ENCODE measurements at places on chromosomes 5 and 9.

DNA sequence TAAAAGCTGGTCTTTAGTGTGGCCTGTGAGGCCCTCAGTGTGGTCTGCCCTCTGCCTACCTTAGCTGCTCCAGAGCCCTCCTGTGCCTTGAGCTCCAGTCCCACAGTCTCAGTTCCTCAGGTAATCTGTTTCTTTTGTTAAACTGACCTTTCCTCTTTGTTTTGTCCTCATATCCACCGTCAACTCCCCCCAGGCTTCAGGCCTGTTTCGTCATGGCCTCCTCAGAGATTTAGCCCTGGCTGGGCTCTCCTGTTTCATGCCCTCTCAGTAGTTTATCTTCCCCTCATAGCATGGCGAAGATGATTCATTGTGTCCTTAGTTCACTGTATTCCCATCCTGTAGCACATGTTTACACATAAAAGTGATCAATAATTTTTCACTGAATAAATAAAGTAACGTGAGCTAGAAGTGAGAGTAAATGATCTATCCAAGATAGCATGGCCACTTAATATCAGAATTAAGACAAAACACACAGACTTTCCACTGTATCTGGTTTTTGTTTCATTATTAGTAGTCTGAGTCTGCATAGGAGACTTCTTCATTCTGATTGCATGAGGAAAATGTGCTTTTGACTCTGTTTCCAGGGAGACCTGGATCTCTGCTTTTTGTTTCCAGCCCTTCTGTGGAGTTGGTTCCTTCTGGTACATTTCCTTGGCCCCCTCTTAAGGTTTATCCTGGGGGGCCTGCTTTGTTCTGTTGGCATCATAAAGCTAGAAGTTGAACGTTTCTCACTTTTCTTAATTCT lies 70.5 kb downstream of the SNX24 start:
- H3K4me3 ChIP-seq: peak overlapping the region; percentile 21
- no peak for DNase-seq
- H3K27me3 ChIP-seq: no peaks in the 10 kb centered on the region
- peak overlapping the region; percentile 38 for H3K27ac ChIP-seq
- peaks cover 8% of the 10 kb centered on the region for H3K4me1 ChIP-seq

DNA sequence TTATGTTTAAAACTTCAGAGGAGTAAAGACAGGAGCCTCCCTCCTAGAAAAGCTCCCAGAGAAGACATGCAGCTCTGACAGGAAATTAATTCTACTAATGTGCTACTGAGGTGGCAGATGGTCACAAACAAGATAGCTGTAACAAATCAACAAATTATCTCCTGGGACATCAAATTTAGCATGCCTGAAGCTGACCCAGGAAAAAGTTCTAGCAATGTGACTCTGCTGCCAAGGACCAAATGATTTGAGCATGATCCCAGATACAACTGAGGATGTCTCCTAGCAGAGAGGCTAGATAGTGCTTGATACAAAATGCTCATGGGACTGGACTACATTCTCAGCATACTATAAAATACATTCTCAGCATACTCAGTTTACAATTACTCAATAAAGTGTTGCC lies 413.5 kb upstream of the SMC2 start:
- H3K4me3 ChIP-seq: no peak overlapping the region
- no peaks in the 10 kb centered on the region for H3K27me3 ChIP-seq
- DNase-seq: no peak
- no peak overlapping the region for H3K27ac ChIP-seq

DNA sequence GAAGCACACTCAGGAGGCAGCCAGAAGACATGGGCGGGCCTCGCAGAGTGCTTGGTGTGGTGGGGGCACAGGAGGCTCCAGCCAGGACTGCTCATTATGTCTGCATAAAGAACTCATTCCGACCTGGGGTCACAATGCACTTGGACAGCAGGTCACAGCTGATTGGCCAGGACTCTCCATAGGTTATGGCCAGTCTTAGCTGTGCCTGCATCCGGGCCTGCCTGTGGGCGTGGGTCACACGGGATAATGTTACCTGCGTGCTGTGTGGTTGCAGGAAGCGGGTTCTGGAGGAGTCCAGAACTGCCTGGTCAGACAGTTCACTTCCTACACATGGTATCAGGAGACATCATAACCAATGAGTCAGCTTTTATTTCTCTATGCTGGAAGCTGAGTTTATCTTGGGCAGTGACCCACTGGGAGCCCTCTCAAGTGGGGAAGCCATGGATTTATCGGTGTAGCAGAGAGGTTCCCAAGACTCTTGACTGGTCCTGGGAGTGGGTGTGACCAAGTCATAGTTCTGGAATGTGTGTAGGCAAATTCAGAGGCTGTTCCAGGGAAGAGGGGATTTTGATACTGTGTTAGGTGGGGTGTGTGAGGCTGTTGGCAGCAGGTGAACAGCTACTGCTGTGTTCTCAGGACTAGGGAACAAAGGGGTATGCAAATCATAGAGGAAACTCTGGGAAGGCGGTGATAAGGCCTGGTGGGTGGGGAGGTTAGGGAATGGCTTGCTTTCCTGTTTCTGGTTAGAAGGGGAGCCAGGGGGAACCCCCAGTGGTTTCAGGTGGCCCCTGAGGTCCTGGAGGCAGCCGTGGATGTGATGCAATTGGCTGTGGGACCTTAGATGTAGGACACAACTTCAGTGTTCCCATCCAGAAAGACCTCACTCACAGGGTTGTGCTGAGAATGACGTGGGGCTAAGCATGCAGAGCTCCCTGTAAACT lies 51.3 kb downstream of the ARHGEF37 start:
- peak; percentile 76 for DNase-seq
- no peak overlapping the region for H3K4me3 ChIP-seq
- no peaks in the 10 kb centered on the region for H3K36me3 ChIP-seq
- H3K27me3 ChIP-seq: no peaks in the 10 kb centered on the region
- no peak overlapping the region for H3K27ac ChIP-seq

DNA sequence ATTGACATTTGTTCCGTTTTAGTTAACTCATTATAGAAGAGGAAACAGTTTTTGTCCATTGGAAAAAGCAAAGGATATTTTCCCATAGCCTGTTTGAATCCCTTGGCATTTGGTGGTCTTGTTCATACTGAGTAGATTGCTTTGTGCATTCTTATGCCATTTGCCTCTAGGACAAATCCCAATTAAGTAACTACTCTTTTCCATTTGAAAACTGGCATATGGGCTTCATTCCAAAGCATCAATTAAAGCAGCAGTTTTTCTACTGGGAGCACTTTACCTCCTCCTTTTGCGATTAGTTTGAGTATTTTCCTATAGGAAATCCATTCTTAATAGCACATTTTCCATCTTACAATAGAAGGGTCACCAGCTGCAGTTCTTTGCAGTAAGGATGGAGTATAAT lies 31.2 kb downstream of the GPR21 start:
- no peak overlapping the region for H3K27ac ChIP-seq
- peaks cover 38% of the 10 kb centered on the region for H3K36me3 ChIP-seq
- DNase-seq: no peak
- no peaks in the 10 kb centered on the region for H3K27me3 ChIP-seq
- no peaks in the 10 kb centered on the region for H3K4me1 ChIP-seq

GRCh38 chr5:139638090-139638735 lies 9.9 kb upstream of the CXXC5 start:
- DNase-seq: peak; percentile 78
- H3K36me3 ChIP-seq: no peaks in the 10 kb centered on the region
- H3K27ac ChIP-seq: peak overlapping the region; percentile 92
- H3K4me1 ChIP-seq: peaks cover 21% of the 10 kb centered on the region
- H3K4me3 ChIP-seq: no peak overlapping the region

DNA sequence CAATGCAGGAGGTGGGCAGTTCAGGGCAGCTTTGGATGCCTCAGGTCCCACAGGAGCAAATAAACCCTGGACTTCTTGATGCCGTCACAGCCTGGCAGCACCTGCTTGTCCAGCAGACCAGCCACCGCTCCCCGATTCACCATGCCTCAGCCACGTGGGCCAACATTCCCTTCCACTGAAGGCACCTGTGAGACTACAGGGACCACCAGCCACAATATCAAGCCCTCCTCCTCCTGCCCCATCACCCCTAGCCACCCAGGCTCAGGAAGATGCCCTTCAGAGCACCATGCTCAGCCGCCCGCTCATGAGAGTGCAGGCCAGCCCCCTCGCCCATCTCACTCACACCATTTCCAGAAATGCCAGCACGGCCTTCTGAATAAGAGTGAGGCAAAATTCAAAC lies 234.7 kb downstream of the SYK start:
- H3K27me3 ChIP-seq: no peaks in the 10 kb centered on the region
- no peak overlapping the region for H3K27ac ChIP-seq
- H3K36me3 ChIP-seq: no peaks in the 10 kb centered on the region
- H3K4me1 ChIP-seq: peaks cover 8% of the 10 kb centered on the region
- no peak overlapping the region for H3K4me3 ChIP-seq
- DNase-seq: no peak

GRCh38 chr9:91809581-91810285 lies 140.3 kb downstream of the ROR2 start:
- no peaks in the 10 kb centered on the region for H3K27me3 ChIP-seq
- DNase-seq: peak; percentile 40
- H3K27ac ChIP-seq: no peak overlapping the region
- H3K4me3 ChIP-seq: no peak overlapping the region
- H3K36me3 ChIP-seq: peaks cover 39% of the 10 kb centered on the region

- H3K27me3 ChIP-seq: peaks cover 6% of the 10 kb centered on the region
- DNase-seq: peak; percentile 84
- H3K27ac ChIP-seq: no peak overlapping the region
- H3K4me1 ChIP-seq: no peaks in the 10 kb centered on the region
Observed at GRCh38 chr9:82606492-82607382, 456.2 kb downstream of the RASEF start.

DNA sequence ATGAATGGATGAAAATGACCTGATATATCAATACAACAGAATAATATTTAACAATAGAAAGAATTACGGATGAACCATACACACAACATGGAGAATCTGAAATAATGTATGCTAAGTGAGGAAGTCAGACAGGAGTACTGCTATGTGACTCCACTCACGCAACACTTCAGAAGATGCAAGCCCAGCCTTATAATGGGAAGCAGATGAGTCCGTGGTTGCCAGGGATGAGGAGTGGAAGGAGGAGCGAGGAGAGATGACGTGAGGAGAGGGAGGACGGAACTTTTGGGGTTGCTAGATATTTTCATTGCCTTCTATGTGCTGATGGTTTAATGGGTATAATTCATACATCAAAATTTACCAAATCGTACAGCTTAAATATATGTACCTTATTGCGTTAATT lies 55.4 kb upstream of the ERCC6L2 start:
- H3K27me3 ChIP-seq: no peaks in the 10 kb centered on the region
- no peaks in the 10 kb centered on the region for H3K36me3 ChIP-seq
- H3K27ac ChIP-seq: no peak overlapping the region
- no peak overlapping the region for H3K4me3 ChIP-seq

DNA sequence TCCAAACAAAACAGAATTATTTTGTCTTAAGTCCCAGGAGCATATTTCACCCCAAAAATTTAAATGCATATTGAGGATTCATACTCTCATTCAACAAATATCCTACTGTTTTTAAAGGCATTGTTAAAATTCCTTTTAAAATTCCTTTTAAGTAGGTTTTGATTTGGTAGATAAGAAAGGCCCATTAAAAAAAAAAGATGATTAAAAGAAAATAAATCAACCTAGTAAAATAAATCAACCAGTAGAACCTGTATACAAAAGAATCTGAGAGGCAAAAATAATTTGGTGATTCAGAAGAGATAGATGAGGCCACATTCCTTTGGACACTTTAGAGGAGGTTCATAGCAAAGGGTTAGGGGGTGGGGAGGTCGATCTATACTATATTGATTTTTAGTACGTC lies 585.3 kb upstream of the TLE4 start:
- H3K4me3 ChIP-seq: no peak overlapping the region
- no peaks in the 10 kb centered on the region for H3K36me3 ChIP-seq
- no peak overlapping the region for H3K27ac ChIP-seq
- H3K27me3 ChIP-seq: no peaks in the 10 kb centered on the region
- no peak for DNase-seq
- H3K4me1 ChIP-seq: no peaks in the 10 kb centered on the region

DNA sequence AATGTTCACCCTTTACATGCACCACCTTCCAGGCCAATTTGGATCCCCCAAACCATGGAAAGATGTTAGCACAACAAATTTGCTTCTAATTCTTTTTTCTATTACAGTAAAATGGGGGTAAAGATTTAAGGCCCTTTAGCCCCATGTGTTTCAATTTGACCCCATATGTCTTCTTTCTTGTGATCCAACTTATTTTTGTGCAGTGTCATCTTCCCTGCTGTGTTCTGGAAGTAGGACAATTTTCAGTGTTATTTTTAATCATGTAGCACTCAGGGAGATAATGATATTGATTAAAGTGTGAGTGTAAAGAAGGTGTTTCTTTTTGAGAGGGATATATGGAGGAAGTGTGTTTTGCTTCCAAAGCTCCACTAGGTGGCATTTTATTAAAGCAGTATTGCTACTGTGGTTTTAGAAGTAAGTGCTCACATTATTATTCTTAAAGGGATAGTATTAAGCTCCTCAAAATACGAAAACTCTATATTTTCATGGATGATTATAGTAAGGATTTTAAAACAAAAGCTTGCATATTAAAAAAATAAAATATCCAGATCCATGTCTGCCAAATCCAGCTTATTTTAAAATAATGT lies 118.7 kb upstream of the ATP10B start:
- H3K4me3 ChIP-seq: no peak overlapping the region
- DNase-seq: no peak
- H3K27ac ChIP-seq: no peak overlapping the region
- peaks cover 15% of the 10 kb centered on the region for H3K4me1 ChIP-seq
- no peaks in the 10 kb centered on the region for H3K27me3 ChIP-seq

GRCh38 chr5:43601454-43602260 lies 1.3 kb upstream of the NNT start:
- H3K4me1 ChIP-seq: no peaks in the 10 kb centered on the region
- H3K27ac ChIP-seq: no peak overlapping the region

DNA sequence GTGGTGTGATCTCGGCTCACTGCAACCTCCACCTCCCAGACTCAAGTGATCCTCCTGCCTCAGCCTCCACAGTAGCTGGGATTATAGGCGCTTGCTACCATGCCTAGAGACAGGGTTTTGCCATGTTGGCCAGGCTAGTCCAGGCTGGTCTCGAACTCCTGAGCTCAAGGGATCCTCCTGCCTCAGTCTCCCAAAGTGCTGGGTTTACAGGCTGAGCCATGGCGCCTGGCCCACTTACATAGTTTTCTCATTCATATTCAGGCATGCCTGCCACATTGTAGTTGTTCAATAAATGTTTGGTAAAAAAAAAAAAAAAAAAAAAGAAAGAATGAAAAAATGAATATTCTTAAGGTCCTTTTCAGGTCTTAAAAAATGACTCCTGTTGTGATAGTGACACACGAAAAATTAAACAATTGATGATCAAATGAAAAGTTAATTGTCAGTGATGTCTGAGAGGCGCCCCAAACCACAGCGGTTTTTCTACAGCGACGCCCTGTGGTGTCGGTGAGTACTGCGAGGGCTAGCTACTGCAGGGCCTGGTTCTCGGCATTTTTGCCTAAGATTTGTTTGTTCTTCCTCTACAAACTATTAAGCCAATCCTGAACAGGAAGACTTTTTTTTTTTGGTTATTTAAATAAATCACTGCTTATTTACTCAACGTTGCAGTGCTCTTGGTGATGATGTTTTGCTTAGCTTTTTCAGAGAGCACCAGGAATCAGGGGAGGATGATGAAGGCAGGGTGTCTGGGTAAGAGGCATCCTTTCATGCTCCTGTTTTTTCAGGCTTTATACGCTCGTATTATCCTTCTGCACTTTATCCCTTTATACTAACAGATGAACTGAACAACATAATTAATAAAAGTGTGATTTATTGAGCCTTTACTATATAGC lies 67.0 kb upstream of the DPYSL3 start:
- peaks cover 3% of the 10 kb centered on the region for H3K4me1 ChIP-seq
- no peaks in the 10 kb centered on the region for H3K27me3 ChIP-seq
- peak; percentile 91 for DNase-seq
- no peak overlapping the region for H3K27ac ChIP-seq
- H3K4me3 ChIP-seq: no peak overlapping the region

Measured in endodermal cell (in vitro differentiated cells).